ENCODE measurements at places on chromosomes 2 and 18.

DNA sequence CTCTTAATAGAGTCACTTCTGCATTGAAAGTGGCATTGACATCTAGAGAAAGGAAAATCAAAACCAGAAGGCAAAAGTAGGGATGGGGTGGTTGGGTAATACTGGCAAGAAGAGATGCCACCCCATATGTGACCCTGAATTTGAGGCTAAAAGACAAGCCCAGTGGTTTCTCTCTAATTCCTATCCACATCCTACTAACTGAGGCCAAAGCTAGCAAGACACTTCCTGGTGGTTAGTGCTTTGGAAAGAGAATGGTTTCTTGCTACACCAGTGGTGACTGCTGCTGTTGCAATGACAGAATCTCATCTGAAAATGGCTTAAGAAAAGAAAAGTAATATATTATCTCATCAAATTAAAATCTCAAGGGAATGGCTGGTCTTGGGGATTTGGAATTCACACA is 640.6 kb downstream of the EPHA4 start:
- no peak for DNase-seq

- no peak for DNase-seq
Measured at GRCh38 chr2:177525351-177525924, 132.9 kb downstream of the AGPS start.

GRCh38 chr2:190443778-190444481 is 35.8 kb downstream of the MFSD6 start:
- DNase-seq, result no peak

- DNase-seq, result no peak
Measured at GRCh38 chr2:230164139-230164538, 55.6 kb downstream of the SP110 start.

- DNase-seq, result no peak
Measured at GRCh38 chr2:207279520-207279919, 113.8 kb upstream of the KLF7 start.

DNA sequence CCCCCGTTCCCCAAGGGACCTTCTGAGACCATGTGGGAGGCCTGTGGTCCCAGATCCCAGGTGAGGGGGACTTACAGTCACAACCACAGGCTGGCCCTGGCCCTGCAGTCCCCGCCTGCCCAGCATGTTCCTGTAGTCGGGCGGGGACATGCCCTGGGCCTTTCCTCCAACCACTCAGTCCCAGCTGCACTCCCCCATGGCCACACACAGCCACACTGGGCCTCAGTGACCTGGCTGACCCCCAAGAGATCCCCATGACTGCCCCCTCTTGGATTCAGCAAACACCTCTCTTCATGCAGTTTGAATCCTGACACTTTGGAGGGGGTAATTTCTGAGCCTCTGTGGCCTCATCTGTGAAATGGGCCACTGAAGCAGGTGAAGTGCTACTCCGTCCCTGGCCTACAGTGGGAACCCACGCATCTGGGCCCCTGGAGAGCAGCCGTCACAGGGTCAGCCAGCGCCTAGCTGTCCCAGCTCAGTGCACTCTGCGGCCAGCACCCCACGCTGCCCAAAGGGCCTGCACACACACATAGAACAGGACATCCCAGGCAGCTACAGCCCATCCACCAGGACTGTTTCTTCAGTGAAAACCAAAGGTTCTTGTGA is 12.7 kb upstream of the ARHGEF4 start:
- DNase-seq, result no peak

- DNase-seq, result no peak
Measured at GRCh38 chr2:164706522-164706921, 85.2 kb upstream of the GRB14 start.

GRCh38 chr2:88590998-88591613 is 36.2 kb downstream of the EIF2AK3 start:
- peak; percentile 43 for DNase-seq

DNA sequence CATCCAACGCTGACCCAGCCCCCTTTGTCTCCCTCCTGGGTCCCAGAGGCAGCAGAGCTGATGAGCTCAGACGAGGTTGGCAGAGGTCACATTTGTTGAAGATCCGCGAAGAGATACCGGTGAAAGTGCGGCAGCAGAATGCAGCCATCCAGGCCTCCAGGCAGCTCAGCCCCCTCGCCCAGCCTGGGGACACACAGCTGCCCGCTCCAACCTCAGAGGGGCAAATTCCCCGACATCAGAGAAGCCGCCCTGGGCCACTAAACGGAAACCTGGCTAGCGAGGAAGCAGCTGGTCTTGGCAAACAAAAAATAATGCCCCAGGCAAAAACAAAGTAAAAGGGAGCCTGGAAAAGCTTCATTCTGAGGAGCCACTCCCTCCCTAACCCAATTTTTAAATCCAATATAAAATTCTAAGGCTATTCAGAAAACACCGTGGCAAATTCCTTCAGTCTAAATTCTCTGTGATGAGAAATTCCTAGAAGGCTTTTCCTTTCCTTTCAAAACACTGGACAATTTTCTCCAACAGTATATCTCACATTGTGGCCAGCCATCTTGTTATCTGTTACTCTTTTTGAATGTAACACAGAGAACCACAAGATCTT is 262.4 kb downstream of the SS18 start:
- no peak for DNase-seq

- DNase-seq, result no peak
Measured at GRCh38 chr2:190167702-190168101, 105.2 kb upstream of the MSTN start.

GRCh38 chr18:70429847-70430500 is 141.1 kb downstream of the SOCS6 start:
- no peak for DNase-seq

DNA sequence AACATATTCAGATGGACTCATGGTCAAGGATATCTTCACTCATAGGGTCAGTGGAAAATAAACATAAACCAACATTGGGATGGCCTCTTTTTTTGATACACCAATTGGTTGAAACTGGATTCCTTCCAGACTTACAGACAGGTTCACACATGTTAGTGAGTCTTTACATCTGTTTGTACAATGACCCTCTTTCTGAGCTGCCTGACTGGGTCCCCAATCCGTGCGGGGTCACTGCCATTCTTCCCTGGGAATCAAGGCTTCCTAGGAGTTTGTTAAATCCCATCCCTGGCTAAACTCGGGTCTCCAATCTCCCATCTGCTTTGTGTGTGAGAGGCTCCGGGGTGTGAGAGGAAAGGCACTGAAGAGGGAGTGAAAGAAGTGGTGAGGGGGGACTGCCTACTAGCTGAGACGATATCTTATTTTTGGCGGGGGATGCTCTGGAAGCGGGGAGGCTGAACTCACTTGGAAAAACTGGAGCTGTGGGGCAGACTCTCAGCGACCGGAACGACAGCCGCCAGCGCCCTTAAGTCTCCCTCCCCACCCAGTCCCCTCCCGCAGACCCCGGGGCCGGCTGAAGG is 487 bp downstream of the STARD6 start:
- DNase-seq, result no peak

DNA sequence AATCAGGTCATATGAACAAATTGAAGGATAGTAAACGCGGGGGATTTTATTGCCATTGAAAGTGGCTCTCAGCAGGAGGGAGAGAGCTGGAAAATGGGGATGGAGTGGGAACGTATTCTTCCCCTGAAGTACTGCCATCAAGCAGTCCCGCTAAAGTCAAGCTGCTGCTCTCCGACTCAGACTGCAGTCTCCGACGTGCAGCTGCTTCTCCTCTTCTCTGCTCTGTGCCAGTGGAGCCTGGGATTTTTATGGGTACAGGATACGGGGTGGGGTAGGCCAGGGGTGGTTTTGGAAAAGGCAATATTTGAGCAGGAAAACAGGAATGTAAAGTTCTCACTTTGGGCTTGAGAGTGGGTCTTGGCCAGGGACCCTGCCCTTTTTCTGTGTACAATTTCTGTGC is 33.0 kb downstream of the KCTD18 start:
- DNase-seq, result no peak

DNA sequence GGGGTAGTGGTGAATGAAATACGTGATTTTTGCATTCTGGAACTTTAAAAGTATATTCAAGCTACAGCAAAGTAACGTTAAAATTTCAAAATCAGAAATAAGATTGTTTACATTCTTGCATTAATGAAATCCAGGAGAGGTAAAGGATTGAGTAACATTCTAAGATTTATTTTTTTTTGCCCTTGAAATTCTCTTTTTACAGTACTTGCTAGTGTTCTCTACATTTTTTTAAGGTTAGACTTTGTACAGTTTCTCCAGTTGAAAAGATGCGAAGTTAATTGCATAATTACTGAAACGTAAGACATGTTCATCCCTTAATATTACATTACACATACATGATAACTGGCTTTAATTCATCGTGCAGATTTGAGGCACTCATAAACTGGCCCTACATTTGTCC is 74.5 kb downstream of the ACTR3 start:
- DNase-seq, result no peak

GRCh38 chr2:163558251-163559021 is 177.4 kb downstream of the FIGN start:
- DNase-seq, result no peak

- DNase-seq, result peak; percentile 18
Measured at GRCh38 chr2:85017411-85018048, 46.6 kb downstream of the KCMF1 start.

GRCh38 chr2:189137519-189137918 is 42.0 kb downstream of the COL5A2 start:
- no peak for DNase-seq
